ENCODE measurements at places on chromosomes 2 and 18.
A peak's percentile ranks its signal among the peaks of the same experiment; 100 is the strongest.

DNA sequence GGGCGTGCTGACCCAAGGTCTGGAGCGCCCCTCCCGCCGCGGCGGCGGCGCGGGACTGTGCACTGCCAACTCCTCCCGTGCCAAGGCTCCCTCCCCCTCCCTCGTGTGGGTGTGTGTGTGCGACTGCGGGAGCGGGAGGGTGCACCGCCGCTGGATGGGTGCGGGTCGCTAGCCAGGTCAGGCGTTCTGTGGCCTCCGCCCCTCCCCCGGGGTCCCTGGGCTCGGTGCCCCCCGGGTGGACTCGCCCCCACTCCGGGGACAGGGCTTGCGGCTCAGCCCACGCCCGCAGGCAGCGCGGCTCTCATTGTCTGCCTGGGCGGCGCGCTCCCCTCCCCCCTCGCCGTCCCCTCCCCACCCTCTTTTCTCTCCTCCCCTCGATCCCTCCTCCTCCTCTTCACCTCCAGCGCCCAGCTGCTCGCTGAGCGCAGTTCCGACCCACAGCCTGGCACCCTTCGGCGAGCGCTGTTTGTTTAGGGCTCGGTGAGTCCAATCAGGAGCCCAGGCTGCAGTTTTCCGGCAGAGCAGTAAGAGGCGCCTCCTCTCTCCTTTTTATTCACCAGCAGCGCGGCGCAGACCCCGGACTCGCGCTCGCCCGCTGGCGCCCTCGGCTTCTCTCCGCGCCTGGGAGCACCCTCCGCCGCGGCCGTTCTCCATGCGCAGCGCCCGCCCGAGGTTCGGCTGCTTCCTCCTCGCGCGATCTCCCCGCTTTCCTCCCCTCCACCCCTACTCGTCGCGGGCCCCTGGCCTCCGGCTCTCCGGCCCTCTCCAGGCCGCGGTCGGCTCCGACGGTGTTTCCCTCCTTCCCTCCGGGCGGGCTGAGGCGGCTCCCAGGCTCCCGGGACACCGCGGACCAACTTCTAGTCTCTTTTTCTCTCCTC lies at the start of gene GATA6:
TSS of gene GATA6 (plus strand) at position 579 of the 878 bp plus-strand sequence. CDS start 1,556 bp downstream, outside the sequence.
- DNase-seq: peak; percentile 63

GRCh38 chr2:9071584-9072124 lies 68.2 kb upstream of the MBOAT2 start:
- DNase-seq: no peak

DNA sequence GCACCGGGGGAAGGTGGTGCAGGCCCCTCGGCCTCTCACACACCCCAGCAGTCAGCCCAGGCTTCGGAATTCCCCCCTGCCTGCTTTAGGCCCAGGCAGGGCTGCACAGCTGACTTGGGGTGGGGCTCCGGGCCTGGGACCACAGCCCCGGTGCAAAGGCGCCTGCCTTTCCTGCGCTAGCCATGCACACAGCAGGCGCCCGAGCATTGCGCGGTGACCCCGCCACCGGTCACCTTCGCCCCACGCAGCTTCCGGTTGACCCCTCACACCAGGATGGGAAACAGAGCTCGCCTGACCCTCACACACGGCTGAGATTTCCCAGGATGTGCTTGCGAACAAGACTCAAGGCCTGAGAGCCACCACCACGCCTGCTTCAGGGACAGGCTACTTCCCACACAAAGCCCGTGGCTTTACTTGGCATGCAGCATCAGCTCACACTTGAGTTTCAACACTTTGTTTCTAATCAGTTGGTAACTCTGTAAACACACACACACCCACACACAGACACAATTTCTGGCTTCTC lies 46.0 kb downstream of the SLC66A2 start:
- DNase-seq: no peak

DNA sequence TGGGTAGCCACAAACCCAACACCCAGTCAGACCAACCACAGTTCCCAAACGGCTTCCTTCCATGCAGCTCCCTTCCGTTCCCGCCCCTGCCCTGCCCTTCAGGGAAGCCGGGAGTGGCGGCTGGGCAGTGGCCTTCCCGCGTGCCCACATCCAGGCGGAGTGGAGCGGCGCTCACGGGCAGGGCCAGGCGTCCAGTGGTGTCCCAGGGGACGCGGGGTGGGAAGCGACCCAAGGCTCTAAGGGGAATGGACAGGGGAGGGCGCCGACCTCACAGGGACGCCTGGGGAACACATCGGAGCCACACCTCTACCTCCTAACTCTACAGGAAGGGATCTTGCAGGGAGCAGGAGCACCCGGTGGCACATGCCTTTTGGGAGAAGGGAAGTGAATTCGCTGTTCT lies 225.9 kb upstream of the MGAT5 start:
- DNase-seq: no peak

DNA sequence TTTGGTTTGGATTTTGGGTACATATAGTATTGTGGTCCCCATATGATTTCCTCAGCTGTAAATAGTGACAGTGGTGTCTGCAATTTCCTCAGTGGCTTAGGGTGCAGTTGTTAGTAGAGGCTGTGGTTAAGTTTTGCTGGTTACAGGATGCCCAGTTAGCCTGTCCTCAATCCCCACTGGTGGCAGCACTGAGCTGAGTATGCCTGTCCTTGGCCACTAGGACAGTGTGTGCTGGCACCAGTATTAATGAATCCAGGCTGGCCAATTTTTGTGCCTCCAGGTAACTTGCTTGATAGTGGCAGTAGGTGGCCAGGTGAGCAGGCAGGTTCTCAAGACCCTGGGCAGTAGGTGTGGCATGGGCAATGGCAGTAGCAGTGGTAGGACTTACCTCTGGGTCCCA lies 973.1 kb downstream of the TMEM182 start:
- DNase-seq: no peak

GRCh38 chr2:118442046-118442445 lies 353.8 kb downstream of the INSIG2 start:
- DNase-seq: no peak

DNA sequence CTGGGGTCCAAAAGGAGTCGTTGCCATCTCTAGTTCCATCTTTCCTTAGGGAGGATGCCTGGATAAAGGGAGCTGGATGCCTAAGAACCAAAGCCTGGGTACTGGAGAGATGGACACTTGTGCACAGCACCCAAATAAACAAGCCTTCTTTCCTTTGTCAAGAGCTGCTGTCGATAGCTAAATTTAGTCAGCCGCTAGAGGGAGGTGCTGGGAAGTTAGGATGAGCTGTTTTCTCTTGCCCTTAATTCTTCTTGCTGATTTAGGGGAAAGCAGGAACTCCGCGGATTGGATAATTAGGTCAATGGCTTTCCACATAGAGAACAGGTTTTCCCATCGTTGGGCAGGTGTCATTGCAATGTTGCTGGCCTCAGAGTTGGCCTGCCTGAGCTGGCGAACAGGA lies 30.9 kb upstream of the SERPINB12 start:
- peak; percentile 30 for DNase-seq

DNA sequence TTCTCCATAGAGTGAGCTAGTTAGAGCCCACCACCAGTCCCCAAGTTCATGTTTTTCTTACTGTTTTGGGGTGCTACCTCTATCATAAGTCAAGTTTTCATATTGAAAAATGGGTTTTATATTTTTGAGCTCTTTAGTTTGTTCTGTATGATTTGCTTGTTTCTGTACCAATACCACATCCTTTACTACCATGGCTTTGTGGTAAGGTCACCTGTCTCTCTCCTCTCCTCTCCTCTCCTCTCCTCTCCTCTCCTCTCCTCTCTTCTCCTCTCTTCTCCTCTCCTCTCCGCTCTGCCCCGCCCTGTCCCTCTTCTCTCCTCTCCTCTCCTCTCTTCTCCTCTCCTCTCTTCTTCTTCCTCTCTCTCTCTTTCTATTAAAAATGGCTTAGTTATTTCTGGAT lies 22.1 kb upstream of the LBH start:
- DNase-seq: no peak

DNA sequence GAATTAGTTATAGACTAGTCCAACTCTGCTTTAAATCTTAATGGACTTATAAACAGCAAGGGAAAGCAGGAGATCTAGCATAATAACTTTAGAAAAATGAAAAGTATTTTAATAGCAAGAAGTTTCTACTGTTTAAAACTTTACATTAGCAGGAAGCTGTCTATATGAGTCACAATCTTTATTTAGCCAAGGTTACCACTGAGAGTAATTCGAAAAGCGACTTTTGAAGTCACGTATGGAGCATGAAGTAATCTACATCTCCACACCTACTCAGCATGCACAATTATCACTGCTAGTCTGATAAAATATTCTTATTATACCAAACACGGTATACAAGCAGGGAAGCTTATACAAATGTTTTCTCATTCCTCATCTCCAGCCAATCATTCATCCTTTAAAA lies 515.4 kb upstream of the SOX11 start:
- DNase-seq: no peak

- DNase-seq: no peak
Observed at GRCh38 chr2:162072181-162072702, 1.8 kb downstream of the DPP4 start.

GRCh38 chr2:174438146-174438886 lies 42.8 kb downstream of the SCRN3 start:
- no peak for DNase-seq

GRCh38 chr2:173043476-173043875 lies 32.2 kb upstream of the MAP3K20 start:
- no peak for DNase-seq

GRCh38 chr18:55647331-55647730 lies 59.3 kb upstream of the TCF4 start:
- DNase-seq: no peak

DNA sequence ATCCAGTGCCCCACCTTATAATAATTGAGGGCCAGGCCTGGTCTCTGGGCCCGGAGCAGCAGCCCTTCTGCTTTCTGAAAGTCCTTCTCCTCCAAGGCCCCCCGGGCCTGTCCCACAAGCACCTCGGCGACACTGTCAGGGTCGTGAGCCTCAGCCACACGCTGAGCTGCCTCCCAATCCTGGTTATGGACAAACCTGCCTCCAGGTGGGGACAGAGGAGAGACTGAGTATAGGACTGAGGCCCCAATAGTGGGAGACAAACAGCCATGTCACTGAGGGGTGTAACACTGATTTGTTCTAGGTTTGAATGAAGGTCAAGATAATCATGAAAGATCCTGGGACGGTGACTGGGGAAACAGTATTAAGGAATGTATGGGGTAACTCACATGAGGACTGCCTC lies 11.8 kb downstream of the KRTCAP3 start:
- no peak for DNase-seq

GRCh38 chr2:23900541-23901322 lies 26.2 kb downstream of the ATAD2B start:
- DNase-seq: peak; percentile 14

DNA sequence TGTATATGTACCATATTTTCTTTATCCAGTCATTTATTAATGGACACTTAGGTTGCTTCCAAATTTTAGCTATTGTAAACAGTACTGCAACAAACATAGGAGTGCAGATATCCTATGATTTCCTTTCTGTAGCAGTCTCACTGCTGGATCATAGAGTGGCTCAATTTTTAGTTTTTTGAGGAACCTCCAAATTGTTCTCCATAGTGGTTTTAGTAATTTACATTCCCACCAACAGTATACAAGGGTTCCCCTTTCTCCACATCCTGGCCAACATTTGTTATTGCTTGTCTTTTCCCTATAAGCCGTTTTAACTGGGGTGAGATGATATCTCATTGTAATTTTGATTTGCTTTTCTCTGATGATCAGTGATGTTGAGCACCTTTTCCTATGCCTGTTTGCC lies 114.3 kb downstream of the TMEM17 start:
- DNase-seq: no peak

DNA sequence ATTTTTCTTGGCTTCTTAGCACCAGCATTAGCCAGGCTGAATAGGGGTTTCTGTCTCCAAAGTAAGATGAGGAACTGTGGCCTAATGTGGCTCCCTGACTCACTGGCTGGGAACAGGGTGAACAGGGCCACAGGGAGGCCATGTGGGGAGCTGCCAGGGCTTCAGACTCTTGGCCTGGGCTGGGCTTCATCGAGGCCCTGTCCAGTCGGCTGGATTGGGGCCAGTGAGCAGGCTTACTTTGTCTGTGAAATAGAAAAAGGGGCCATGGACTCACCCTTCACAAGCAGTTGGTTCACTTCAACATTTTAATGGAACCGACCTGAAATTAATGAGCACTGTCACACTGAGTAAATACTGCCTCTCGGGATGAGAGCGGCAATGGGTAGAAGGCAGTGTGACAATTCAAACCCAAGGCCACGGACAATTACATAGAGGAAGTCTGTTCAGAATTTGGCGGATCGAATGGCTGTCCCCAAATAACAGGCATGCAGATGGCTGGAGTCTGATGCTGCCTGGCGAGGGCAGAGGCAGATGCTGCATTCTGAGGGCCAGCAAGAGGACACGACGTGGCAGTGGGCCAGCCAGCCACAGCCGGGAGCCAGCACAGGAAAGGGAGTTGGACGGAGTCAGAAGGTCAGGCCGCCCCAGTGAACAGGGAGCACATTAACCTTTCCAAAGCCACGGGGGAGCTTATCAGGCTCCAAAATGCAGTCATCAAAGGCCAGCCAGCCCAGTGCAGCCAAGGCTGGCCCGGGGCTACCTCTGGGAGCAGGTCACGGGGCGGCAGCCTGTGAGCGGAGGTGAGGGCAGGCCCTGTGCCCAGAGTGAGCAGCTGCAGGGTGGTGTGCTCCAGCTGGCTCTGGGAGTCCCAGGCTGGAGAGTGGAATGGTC lies 146.6 kb upstream of the REV1 start:
- no peak for DNase-seq

DNA sequence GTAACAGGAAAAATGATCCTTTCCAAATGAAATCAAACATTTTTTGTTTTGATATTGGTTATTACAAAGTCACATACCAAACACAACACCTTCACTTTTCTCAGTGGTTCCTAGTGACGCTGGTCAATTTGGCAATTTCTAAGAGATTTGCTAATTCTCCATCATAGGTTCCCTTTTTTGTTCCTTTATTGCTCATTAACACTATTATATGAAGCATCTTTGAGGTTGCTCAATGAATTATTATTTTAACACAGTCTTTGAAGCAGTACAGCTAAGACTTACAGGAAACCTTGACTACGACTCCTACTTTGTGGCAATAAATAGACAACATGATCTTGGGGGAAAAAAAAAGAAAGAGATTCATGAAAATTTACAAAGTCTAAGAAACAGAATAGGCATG lies 152.2 kb upstream of the VRK2 start:
- no peak for DNase-seq

DNA sequence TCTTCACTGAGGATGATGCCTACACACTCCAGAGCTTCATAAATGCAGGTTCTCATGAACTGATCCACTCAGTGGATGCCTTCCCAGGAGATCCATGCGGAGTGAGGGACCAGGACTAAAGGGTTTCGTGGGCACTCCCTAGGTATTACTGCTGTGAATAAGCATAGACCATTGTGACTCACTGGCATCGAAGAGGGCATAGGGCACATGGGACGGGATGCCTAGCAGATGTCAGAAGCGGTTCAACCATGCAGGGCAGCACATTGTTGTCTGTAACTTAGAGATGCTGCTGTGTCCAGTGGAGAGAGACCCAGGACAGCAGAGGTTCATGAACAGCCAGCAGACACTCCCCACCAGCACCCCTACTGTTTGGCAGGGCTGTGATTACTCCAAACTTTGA lies 17.2 kb downstream of the GKN2 start:
- DNase-seq: no peak

DNA sequence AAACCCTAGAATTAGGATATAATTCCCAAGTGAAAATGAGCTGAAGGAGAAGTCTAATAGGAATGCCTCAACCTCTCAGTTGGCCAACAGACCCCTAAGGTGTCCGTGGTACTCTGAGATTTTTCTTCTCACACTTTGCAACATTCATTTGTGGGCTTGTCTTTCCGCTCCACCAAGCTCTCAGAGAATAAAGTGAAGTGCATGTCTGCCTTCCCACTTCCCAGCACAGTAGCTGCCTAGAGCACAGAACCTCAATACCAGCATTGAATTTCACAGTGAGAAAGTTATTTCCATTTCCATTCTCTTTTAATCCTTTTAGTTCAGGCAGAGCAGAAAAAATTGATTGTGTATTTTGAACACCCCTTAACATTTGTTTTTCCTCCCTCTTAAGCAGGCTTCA lies 451.8 kb downstream of the TGIF1 start:
- no peak for DNase-seq

Measured in urothelium cell line (cell line).